SK-N-SH treated with all-trans-retinoic acid at 6 μM for 48 hours (cell line): ENCODE measurements at places on chromosomes 13 and 19.

- ATAC-seq: no peak
Observed at GRCh38 chr19:31083105-31083504, 266.1 kb downstream of the TSHZ3 start.

DNA sequence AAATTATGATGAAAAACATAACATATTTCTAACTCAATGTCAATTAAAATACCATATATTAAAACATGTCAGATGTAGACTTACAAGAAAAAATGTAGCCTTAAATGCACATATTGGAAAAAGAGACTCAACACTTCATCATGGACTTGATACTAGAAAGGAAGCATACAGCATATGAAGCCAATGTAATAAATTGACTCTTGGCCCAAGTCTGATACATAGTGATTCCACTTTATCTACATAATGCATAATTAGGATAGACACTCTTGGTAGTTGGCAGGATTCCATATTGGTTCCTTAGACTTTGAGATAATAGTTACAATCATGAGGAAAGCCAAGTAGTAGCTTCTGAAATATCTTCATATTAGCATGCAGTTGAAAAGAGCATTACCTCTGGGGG is 1067.0 kb downstream of the PCDH17 start:
- ATAC-seq: no peak

DNA sequence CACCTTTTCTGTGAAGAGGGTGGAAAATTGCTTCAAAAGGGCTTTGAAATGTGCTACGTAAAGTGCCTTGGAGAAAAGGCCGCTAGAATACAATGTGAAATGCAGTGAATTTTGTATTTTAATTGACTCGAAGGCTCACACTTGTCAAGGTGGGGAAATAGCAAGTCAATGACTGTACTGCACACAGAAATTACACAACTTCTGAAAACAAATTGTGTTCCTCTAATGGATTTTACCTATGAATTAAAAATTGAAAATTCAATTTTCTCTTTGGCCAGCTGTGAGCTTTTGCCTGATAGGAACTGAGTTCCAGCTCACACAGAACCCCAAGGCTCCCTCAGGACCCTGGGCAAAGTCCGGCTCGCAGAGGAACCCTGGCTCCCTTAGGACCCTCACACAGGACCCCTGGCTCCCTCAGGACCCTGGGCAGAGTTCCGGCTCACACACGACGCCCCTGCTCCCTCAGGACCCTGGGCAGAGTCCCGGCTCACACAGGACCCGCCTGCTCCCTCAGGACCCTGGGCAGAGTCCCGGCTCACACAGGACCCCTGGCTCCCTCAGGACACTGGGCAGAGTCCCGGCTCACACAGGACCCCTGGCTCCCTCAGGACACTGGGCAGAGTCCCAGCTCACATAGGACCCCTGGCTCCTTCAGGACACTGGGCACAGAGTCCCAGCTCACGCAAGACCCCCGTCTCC is 324.9 kb downstream of the UQCRFS1 start:
- ATAC-seq: no peak

DNA sequence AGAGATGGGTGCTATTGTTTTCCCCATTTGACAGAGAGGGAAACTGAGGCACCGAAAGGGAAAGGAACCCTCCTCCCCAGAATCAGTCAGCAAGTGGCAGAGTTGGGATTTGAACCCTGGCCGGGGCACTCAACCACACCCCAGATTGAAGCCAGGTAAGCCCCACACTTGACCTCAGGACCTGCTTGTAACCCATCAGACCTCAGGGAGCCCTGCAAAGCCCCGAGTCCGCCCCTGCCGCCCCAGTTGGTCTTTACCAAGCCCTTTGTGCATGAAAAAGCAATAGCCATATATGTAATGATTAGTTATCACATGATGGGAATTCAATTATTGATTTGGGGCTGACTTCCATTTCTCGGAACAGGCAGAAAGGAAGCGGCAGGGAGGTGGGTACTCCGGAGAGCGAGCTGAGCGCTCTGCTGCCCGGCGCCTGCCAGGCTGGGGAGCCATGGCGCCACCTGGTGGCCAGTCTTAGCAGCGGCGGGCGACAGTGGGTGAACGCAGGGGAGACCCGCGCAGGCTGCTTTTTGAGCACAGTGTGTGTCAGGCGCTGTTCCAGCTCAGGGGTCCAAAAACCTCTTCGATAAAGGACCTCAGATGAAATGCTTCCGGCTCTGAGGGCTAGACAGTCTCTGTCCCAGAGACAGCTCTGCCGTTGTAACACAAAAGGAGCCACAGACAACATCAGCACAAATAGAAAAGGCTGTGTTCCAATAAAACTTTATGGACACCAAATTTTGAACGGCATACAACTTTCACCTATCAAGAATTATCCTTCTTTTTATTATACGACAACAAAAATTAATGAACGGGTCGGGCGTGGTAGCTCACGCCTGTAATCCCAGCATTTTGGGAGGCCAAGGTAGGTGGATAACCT is 82.9 kb upstream of the CACNA1A start:
- peak; percentile 99 for ATAC-seq

DNA sequence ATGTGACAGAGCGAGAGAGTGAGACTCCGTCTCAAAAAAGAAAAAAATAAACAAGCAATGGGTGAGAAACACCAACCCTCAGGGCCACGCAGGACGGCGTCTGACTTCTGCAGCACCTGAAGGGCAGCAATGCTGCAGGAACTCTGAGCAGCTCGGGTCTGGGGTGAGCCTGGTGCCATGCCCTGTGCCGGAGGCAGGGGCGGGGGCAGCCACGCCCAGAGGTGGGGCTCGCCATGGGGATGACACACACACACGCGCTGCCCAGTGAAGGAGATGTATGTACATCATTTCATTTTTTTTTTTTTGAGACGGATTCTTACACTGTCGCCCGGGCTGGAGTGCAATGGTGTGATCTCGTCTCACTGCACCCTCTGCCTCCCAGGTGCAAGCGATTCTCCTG is 24.3 kb downstream of the GPX4 start:
- no peak for ATAC-seq

GRCh38 chr19:1468821-1469254 is 10.2 kb downstream of the C19orf25 start:
- ATAC-seq: no peak

DNA sequence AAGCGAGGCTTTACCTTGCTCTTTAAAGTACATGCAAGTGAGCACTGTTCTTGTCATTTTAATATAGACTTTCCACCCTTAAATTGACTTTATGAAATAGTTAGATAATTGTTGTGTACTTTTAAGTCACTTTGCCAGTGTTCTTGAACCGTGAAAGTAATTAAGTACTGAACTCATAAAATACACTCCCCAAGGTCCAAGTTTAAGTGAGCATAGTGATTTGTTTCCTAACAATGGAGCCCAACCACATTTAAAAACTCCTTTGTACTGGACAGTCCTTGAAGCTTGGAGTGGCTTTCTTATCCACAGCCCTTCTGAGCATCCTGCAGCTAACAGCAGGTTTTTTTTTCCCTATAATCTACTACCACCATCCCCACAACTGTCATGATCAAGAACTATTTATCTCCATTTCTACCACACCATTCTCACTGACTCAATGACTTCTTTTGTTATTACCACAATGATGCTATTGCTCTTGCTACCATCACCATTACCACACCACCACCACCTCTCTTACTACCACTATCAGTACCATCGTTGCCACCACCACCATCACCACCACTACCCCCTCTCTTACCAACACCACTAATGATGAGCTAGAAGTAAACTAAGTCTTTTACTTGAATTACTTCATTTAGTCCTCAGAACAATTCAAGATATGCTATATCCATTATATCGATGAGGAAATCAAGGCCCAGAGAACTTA is 452.6 kb downstream of the DIAPH3 start:
- ATAC-seq: no peak

GRCh38 chr19:6527893-6528543 is 2.8 kb upstream of the TNFSF9 start:
- no peak for ATAC-seq

GRCh38 chr13:52845334-52845761 is 3.1 kb downstream of the PCDH8 start:
- no peak for ATAC-seq

GRCh38 chr13:27791146-27791900 is 960 bp upstream of the GSX1 start:
- no peak for ATAC-seq

- no peak for ATAC-seq
Observed at GRCh38 chr13:35474496-35475211, 1.8 kb downstream of the MAB21L1 start.

GRCh38 chr19:6211632-6212402 is 68.0 kb downstream of the MLLT1 start:
- no peak for ATAC-seq

DNA sequence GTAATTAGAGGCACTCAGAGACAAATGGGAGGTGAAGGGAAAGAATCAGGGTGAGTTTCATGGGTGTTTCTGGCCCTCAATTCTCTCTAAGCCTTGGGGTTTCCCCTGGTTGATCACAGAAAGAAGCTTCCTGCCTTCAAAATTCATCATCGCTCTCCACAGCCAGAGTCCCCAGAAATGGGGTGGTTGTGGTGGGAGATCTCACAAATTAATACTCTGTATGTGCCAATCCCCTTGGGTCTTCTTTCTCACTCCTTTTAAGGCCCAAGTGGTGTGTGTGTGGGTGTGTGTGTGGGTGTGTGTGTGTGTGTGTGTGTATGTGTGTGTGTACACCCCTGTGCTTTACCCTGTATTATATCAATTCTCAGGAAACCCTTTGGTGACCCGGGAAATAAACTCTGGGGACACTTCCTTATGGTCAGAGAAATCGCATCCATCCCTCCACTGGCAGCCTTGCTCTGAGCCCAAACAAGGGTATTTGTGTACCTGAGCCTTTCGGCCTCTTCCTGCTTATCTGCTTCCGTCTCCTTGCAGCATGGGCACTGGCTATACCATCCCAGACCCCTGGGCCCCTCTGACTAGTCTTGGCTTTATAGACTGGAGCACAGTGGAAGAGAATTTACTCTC is 2.8 kb upstream of the FCGBP start:
- no peak for ATAC-seq

- ATAC-seq: no peak
Observed at GRCh38 chr13:53100394-53101063, 71.9 kb downstream of the OLFM4 start.

DNA sequence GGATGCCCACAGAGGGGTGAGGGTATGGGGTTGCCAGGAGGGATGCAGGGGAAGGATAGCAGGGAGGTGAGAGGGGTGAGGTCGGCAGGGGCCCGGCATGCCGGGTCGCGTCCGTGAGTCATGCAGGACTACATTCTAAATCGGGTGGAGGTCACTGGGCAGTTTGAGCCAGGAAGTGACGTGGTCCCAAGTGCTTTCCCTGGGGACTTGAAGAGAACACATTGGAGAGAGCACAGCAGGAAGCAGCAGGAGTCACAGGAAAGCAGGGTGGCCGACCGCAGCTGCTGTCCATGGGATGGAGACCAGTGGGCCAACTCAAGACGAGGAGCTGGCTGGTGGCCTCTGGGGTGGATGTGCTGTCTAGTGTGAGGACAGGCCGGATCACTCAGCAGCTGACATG is 92.0 kb upstream of the WASF3 start:
- no peak for ATAC-seq

GRCh38 chr13:40101708-40102359 is 446.4 kb downstream of the COG6 start:
- ATAC-seq: no peak

DNA sequence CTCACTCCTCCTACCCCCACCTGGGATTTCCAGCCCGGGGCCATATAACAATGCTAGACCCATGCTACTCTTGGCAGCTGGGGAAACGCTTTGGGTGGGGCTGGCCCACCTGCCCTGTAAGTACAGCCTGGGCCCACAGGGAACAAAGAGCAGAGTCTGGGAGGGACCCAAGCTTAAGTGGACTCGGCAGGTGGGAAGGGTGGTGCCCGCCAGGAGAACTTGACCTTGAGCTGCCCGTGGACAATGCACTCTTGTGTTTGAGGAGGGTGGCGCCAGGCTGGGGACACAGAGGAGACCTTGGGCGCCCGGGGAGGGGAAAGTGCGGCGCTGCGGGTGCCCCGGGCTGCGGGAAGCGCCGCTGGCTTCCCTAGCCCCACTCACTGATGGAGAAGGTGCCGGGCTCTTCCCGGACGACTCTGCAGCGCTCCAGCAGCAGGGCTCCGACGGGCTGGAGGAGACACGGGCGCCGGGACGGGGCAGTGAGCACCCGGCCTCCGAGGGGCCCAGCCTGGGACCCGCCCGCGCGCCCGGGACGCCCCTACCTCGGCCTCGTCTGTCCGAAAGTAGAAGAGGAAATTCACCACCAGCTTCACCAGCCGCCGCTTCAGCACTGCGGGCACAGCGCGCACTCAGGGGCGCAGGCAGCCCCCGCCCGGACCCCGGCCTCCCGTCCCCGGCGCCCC is 607 bp downstream of the PLEKHJ1 start:
- ATAC-seq: peak; percentile 2

DNA sequence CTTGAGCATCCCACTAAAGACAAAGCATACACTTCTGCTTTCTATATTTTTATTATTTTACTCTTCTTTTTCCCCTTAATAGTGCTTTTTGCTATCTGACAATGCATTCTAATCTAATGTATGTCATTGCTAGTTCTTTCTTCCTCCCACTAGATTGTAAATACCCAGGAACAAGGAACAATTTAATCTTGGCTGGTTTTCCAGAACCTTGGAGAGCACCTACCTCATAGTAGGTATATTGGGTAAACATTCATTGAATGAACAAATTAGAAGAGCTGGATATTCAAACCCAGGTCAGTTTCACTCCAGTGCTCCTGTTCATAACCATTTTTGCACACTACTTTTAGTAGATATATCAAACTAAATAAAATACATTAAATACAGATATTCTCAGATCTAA is 1617.6 kb upstream of the SLC10A2 start:
- no peak for ATAC-seq

GRCh38 chr13:63093907-63094469 is 1678.3 kb upstream of the PCDH20 start:
- no peak for ATAC-seq

- ATAC-seq: no peak
Observed at GRCh38 chr13:100300708-100301107, 211.8 kb downstream of the PCCA start.

GRCh38 chr13:20716951-20717350 is 13.5 kb downstream of the IL17D start:
- no peak for ATAC-seq

GRCh38 chr13:20676213-20676612 is 27.3 kb upstream of the IL17D start:
- no peak for ATAC-seq

DNA sequence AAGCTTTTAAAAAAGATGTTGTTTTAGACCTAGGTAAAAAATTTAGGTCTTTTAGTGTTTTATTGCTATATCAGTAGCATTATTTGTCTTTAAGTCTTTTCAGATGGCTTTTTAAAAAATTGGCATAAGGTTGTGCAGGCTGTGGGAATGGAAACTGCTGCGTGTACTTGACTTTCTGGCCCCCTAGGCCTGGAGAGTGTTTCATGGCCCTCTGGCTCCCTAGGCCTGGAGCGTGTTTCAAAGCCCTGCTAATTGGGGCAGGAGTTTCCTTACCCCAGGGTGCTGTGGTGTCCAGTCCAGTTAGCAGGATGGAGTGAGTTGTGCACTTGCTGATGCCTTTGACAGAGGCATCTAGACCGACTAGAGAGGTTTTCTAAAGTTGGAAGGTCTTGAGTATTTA is 23.8 kb downstream of the PRAM1 start:
- ATAC-seq: no peak

DNA sequence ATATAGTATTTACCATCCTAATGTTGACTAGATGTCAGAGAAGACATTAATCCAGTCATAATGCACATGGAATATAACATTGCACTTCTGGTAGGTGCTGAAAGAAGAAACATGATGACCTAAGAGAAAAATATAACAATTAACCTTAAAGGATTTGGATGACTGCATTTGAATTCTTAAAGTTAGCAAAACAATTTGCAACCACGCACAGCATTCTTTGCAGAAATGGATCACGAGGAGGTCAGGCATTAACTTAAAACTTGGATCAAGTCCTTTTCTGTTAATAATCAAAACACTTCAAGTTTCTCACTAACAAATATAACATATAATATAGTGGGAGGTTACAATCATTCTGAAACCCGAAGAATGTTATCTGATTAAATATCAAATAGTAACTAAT is 525.0 kb upstream of the SLITRK6 start:
- no peak for ATAC-seq
